C1 segment of cervical spinal cord (tissue), 14 donors: ENCODE measurements at places on chromosomes 2 and 18.

DNA sequence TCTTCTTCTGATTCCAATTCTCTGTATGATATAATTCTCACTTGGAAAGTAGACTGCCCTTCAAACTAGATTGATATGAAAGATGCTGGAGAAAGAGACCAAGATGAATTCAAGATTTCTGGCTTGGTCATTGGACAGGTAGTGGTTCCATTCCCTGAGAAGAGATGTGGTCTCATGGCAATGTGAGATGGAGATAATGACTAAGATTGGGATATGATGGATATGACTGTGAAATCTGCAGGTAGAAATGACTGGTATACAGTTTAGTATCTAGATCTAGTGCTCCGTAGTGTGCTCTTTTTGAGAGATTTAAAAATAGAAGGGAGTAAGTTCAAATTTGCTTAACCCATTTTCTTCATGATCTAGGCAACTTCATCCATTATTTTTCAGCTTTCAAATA is 425.4 kb upstream of the TRIB2 start:
- no peak for DNase-seq

DNA sequence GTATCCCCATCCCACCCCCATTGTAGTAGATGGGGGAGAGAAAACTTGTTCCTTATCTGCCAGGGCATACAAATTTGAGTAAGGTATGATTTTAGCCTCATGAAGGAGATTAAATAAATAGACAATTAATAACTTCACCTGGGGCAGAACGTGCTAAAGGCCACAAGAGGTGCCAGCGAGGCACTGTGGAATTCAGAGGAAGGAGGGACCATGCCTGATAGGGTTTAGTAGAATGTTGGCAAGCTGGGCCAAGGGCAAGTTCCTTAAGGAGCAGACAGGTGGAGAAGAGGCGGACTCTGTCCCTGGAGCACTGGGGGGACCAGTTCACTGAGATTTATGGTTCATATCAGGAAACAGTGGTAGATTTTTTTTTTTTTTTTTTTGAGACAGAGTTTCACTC is 22.5 kb downstream of the STAMBP start:
- no peak for DNase-seq

DNA sequence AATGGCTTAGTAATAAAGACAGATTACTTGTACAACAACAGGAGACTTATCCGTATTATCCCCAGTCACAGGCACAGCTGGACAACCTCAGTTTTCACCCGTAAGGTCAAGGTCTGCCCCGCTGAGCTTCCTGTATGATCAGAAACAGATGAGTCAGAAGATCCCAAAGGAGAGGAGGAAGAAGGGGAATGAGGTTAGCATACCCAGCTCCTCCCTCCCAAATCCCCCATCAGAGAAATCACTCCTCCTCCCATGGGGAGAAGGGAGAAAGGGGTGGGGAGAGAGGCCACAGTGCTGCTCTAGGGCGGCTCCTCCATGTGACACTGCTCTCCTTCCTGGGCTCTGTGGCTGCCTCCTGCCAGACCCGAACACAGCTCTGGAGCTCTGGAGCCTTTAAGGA is 53.8 kb upstream of the SPTBN1 start:
- no peak for DNase-seq

- DNase-seq = no peak
These were observed 58.9 kb upstream of the STK17B start for GRCh38 chr2:196230061-196230854.

DNA sequence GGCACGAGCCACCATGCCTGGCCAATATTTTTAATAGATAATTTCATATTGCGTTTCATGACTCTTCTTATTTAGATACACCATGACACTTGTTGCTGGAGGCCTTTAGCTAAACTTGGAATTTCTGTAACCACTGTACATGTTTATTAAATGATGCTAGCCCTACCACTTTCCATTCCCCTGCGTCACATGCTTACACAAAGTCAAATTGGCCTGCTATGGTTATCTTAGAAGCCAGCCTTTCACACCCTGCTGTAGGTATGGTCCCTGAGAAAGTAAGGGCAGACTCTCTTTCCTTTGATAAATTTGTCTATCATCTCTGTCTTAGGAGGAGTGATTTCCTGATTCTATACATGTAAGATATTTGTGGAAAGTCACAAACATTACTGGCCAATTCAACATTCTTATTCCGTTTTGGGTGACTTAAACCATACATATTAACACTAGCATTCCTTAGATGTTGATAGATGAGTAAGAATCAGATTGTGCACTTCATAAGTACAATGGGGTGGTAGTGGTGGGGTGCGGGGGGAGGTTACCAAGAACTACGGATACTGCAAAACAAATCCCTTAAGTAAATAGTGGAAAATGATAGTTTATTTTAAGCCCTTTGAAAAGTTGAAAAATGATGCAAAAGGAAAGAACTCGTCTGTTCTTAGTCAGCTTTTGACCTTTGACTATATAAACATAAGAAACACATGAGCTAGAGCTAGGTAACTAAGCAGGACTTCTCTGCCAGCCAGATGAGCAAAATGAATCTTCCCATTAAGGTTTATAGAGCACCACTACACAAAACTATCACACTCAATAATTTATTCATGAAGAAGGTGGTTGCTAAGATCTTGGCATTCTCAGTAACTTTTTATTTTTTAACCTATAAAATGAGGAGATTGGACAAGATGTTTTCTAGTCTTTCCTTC is 7.9 kb upstream of the NDUFV2 start:
- DNase-seq = no peak

DNA sequence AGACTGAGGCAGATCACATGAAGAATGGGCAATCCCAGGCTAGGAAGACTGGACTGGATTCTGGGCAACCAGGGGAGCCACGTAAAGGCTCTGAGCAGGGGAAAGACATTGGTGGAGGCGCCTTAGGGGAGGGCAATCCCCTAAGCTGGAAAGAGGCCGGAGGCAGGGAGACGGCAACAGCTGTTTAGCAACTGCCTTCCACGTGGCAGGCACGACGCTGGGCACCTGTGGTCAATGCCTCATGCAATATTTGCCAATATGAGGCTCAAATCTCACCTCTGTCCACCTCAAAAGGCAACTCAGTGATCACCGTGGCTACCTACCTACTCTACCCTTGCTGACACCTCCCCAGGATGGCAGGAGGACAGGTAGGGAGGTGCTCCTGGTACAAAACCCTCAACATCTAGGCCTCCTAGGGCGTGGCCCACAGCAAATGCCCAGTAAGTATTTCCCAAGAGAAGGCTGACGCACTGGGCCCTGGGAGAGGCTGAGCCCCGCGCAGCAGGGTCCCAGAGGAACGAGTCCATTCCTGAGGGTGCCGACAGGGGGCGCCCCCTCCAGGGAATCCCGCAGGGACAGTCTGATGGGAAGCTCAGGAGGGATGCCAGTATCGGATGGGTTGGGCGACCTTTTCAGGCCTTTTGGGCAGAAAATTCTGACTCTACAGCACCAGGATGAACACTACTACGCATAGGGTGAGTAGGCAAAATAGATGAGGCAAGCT is 8.9 kb downstream of the BOLA3 start:
- no peak for DNase-seq

GRCh38 chr2:7931808-7932207 is 750.0 kb upstream of the ID2 start:
- no peak for DNase-seq

DNA sequence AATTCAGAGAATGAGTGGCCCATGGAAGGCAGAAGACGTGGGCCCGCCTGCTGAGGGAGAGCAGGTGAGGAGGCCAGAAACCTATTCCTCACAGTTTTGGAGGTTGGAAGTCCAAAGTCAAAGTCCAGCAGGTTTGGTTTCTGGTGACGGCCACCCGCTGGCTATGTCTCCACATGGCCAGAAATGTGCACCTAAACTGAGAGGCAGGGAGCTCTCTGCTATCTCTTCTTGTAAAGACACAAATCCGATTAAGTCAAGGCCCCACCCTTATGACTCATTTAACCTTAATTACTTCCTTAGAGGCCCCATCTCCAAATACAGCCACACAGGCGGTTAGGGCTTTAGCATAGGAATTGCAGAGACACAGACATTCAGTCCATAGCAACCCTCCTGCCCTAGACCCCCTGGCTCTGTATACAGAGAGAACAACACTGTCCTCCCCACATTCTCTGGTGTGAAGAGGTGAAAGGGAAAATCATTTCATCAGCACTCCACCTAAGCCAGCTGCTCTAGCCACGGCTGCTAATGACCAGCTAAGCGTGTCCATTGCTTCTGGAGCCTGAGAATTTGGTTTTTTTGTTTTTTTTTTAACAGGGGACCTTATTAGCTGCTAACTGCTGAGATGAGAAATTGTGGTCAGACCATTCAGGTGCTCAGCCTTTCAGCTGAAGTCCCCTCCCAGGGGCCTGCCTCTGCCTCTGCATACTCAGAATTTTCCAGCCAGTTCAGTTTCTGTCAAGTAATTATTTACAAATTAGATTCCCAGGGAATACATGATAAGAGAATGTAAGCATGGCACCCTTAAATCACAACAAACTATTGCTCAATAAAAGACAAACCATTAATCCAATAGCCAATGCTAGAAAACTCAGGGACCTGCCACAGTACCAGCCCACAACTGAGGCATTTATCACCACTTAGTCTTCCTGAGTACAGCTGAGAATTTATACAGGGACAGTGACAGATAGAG is 368.7 kb upstream of the ID2 start:
- no peak for DNase-seq

DNA sequence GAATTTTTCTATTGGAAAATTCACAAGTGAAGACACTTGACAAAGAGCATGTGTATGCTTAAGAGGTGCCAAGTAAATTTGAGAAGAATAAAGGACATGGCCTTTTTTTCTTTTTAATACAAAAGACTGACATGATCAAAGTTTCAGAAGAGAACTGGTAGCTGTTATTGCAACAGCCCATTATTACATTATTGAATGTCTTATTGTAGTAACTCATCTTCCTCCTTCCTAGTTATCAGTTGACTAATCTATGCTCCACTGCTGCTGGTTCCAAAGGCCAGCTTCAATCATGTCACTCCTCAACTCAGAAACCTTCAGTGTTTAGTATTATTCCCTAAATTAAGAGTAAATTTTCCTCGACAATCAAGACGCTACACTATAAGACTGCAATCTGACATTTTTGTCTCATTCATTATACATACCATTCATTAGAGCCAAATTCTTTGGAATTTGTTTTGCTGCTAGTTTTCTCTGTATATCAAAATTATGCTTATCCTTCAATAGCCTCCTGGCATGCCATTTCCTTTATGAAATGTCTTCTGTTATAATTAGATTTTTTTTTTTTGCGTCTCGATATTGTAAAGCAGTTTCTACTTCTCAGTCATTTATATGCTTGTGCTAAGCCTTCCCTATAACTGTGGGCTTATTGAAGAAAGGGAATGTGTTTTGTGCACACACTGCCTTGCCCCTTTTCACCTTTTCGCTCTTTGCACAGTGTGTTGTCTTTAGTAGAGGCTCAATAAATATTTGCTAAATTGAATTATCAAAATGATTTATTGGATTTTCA is 27.9 kb downstream of the ITGA4 start:
- DNase-seq = no peak

GRCh38 chr2:182852090-182852489 is 14.3 kb downstream of the FRZB start:
- no peak for DNase-seq

GRCh38 chr2:217658806-217659205 is 344.0 kb downstream of the TNS1 start:
- DNase-seq = no peak

- DNase-seq = peak; percentile 37
These were observed 519 bp downstream of the TEX261 start for GRCh38 chr2:70994009-70994698.

- DNase-seq = no peak
These were observed 84.1 kb downstream of the TRABD2A start for GRCh38 chr2:84796798-84797197.

DNA sequence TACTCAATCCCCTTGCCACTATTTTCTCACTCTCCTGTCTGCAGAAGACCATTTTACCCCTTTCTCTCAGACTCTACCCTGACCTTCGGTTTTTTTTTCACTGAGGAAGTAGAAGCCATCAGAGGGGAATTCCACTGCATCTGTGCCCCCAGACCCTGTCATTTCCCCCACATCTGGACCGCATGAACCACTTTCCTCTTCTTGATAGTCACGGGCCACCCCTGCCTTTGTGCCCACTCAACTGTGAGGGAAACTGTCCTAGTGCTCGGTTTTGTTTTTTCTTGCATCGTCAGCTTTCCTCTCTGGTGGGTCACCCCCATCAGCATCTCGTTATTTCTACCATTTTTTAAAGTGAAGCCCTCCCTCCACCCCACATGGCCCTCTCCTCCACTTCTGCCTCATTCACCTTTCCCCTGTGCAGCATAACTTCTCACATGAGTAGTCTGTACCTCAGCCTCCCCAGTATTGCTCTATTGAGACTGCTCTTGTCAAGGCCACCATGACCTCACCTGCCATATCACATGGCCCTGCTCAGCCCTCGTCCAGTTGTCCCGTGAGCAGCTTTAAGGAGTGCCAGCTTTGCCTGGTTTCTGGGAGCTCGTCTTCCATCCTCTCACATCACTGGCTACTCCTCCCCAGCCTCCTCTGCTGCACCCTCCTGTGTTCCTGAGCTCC is 32.4 kb downstream of the TMEM87B start:
- no peak for DNase-seq

DNA sequence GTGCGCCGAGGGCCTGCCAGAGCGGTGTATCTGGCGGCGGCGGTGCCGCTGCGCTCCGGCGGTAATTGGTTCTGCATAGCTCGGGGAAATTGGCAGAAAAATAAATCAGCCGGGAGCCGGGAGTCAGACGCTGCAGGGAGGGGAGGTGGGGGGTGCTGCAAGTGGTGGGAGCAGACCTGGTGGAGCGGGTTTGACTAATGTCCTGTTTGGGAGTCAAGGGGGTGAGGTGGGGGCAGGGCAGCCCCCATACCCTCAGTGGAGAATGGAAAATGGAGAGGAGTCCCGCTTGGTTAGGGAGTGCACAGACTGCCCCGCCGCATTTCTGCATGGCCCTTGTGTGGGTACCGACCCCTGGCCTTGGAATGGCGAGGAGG is 107.3 kb downstream of the DYSF start:
- no peak for DNase-seq

DNA sequence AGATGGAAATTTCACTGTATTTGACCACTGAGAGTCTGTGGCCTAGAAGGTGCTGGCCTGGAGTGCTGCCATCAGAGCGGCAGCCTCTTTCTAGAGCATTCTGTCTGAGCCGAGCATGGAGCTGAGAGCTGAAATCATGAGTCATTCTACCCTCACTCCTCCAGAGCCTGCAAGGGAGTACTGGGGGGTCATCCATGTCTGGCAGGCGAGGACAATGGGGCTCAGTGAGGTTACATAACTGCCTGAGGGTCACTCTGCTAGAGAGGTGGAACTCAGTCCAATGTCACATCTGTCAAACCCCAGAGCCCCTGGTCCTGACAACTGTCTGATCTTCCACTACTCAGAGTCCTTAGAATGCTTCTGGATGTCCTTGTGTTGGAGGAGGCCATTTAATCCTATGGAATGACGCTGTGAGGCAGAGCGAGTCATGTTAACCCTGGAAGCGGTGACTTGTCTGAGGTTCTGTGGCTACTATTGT is 65.3 kb downstream of the HAUS1 start:
- DNase-seq = no peak
